ENCODE measurements at places on chromosomes 1 and 21.

DNA sequence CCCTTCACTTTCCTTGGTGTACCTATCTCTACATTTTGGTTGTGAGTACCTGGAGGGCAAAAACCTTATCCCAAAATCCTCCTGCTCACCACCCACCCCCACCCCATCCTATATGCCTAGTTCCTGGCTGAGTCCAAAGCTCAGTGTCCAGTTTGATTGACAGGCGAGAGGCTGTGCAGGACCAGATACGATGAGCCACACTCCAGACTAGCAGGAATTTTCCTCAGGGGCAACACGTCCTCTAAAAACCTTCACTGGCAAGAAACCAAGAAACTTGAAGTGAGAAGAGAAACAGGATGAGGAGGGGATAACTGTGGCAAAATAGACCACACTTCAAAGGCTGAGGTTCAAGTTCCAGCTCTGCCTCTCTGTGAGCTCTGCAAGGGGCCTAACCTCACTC, 1.1 kb upstream of the SLAMF8 start:
- no peak for DNase-seq

- DNase-seq: no peak
Measured at GRCh38 chr1:94988356-94988755, 61.4 kb upstream of the CNN3 start.

GRCh38 chr1:19035377-19036040, 79.0 kb upstream of the IFFO2 start:
- no peak for DNase-seq

- no peak for DNase-seq
Measured at GRCh38 chr1:66480162-66480561, 53.8 kb upstream of the SGIP1 start.

GRCh38 chr1:9763914-9764313, 59.9 kb downstream of the CLSTN1 start:
- no peak for DNase-seq

Data from stimulated activated CD4-positive, alpha-beta T cell treated with anti-CD3 and anti-CD28 coated beads, Interleukin-15, amount 100 ng/mL, for 48 hours (primary cell).